Islet precursor cell (in vitro differentiated cells): ENCODE measurements at places on chromosomes 3 and 15.
A peak's percentile ranks its signal among the peaks of the same experiment; 100 is the strongest.

DNA sequence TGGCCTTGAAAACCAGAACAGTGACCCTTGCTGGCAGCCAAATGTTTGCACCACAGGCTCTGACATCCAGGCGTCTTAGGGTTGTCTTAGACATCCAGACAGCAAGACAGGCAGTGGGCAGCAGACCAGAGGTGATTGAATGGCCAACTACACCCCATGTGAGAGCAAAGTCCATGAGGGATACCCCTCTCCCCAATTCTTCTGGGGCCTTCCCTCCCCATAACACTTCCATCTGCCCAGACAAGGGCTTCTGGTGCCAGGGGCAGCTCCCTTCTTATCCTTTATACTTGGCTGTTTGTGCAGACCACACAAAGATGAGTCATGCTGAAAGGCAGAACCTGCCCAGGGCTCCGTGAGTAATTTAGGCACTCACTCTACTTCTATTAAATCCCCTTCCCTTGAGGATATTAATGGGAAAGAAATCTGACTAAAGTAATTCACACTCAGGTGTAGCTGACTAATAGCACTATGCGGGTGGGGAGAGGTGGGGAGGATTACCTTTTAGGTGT is 257.9 kb downstream of the UACA start:
- DNase-seq: peak; percentile 90

DNA sequence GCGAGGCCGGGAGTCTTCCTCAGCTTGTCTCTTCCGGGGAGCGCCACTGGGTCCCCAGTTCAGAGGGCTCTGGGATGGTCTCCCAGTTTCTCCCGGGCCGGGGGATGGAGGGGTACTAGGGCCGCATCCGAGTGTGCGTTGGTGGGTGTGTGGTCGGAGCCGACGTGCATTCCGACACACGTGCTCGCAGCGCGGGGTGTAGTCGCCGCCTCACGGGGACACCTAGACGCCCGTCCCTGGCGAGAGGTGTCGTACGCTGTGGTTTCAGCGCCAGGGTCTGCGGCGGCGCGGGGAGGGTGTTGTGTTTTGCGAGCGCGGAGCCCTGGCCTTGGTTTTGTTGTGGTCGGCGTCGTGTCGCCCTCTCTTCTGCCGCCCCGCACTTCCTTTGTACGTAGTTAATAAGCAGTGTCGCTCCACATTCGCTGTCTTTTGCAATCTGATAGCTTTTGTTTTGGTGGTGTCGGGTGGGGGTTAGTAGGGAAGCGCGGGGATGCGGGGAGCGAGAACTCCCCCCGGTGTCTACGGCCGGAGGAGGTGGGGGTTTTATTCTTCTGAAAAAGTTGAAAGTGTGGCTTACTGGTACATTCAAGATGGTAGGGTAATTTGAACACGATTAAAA is 2.2 kb downstream of the IGF1R start:
- DNase-seq: peak; percentile 69

GRCh38 chr3:197320582-197320981 is 22.2 kb upstream of the DLG1 start:
- no peak for DNase-seq

- no peak for DNase-seq
These were observed 699.5 kb upstream of the NAALADL2 start for GRCh38 chr3:174159604-174160003.

- DNase-seq: no peak
These were observed 492.9 kb downstream of the GBE1 start for GRCh38 chr3:81268526-81268925.

DNA sequence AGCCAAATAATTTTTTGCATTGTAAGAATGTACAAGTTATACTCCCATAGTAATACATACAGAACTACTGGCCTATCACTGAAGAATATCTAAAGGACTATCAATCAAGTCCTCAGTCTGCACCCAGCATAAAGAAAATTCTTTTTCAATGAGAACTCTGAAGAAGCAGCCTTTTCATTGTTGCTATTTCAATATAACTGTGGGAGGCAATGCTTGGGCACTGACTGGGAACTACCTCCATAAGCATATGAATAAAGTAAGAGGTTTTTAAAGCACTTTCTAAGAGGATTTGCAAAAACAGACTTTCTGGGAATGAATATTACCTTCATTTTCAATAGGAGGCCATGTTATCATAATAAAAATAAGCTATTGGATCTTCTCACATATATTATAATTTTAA is 24.6 kb upstream of the NECTIN3 start:
- no peak for DNase-seq

DNA sequence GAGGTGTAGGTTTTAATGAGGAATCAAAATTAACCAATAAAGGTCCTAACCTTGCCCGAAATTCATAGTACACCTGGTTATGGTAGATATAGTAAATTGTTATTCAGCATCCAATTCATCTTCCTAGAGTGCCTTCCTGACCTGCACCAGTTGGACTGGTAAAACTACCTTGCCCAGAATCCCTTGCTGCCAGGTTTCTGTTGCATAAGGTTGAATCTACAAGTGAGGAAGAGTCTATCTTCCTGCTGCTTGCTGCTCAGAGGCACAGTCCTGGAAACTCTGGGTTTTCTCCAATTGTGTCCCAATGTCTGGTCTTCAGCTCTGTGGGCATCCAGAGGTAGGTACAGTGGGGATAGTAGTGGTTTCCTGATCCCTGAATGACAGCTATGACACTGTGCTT is 17.3 kb downstream of the CCDC54 start:
- DNase-seq: peak; percentile 60

DNA sequence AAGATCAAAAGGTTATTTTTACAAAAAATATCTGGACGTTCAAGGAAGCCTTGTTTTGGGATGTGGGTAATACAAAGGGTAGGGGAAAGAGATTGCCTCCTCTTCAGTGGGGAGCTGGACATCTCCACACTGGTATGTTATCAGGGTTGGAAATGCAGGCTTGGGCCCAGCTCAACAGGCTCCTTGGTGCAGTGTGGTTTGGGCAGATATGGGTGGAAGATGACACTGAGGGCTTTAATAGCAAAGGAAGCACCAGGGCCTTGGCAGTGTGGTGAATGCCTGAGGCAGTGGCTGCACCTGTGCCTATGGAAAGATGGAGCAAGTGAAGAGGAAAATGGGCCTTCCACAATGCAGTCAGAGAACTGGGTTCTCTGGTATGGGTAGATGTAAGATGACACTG is 11.2 kb upstream of the MED12L start:
- no peak for DNase-seq

DNA sequence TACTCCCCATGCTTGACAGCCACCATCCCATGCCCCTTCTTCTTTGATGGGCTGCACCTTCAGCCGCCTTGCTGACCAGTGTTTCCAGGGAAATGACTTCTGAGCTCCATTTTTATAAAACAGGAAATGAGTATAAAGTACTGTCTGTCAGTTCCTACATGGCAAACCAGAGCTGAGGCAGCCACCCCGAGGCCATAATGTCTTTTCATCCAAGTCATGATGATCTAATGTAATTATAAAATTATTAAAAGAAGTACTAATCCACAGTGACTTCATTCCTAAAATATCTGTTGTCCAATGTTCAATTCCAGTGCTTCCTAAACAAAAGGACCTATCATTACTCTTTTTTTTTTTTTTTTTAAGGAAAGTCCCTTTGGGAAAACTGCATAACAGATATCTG is 75.2 kb upstream of the HERC1 start:
- DNase-seq: no peak

DNA sequence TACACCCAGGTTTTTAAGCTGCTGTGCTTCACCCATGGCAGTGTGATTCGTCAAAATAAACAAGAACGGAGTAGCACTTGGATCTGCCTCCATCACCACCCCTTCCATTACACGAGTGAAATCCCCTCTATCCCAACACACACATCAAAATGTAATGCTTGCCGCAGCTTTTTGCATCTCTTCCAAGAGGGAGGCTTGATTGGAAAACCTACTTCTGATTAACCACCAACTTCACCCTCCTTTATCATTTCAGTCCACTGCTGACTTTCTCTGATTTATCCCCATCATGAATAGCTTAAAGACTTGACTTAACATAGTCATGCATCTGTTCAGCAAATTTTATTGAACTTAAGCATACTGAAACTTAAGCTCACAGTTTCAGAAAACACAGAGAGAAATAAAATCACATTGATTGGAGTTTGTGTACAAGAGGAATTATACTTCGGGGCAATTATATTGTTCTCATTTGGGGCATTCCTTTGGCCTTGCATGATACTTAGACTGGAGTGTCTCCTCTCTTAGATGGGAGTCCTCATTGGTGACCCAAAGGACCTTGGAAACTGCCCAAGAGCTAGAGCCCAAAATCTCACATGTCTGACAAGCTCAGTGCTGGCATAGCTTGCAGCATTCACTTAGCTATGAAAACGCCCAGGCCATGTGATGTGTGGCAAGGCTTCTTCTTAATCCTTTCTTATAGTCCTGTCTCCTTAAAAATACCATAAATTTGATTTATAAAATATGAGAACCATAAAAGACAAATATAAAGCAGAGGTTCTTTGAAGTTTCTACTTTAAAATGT is 124.3 kb upstream of the UMPS start:
- no peak for DNase-seq

DNA sequence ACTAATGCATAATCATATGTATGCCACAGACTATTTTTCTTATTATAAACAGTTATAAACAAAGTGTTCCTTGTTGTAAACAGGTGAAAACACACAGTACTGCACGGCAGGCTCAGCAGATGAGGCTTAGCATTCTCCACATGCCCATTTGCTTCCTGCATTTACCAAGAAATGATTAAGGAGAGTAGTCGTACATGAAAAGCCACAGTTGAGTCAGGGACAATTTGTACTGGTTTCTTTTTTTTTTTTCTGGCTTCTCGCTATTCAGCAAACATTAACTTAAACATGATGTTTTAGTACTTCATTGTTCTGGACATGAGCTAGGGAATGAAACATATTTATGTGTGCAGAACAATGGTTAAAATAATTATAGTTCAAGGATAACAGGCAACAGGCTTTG is 63.4 kb downstream of the GHSR start:
- DNase-seq: no peak

GRCh38 chr15:33955945-33956344 is 12.4 kb upstream of the CHRM5 start:
- no peak for DNase-seq

DNA sequence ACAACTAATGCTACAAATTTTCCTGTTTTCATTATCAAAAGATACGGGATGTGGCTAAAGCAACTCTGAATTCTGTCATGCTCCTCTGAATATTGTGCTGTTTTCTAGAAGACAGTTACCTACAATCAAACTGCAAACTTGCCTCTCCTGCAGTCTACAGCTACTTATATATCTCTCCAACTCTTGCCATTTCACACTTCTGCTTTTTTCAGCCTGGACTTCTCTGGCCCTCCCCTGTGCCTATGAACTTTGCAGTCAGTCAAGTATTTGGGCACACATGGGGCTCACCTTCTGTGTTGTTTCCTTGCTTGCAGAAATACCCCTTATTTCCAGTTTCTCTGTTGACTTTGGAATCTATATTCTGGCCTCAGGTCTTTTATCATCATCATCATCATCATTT is 575.6 kb downstream of the GRM7 start:
- no peak for DNase-seq

DNA sequence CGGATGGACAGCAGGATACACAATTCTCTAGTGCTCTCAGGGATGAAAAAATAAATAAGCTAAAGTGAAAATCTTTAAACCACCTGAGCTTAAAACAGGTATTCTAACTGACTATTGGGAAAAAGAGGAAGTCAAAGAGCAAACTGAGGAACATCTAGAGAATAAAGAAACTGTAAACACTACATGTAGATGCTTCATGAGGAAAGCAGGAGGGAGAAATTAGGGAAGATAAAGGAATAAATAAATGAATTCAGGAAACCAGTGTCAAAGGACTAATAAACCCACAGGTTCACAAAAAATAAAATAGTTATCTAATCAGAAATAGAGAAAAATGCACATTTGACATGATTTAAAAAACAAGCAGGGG is 525 bp upstream of the MCCC1 start:
- no peak for DNase-seq

DNA sequence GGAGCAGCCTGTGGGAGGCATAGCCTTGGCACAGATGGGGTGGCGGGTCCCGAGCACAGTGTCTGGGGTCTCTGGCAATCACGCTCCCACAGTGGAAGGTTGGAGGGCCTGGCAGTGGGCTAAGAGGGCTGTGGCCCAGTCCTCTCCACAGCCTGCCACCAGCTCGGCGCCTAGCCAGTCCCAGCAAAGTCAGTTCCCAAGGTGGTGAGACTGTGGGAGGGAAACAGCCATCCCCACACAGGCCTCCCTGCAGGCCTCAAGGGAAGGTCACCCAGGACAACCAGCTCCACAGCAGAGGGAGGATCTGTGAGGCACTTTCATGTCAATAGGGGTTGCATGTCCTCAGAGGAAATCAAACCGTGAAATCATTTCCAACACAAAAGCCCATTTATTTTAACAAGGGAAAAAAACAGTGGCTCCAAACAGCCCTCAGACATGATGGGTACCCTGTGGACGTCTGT is 27.6 kb upstream of the LIMD1 start:
- DNase-seq: peak; percentile 39

DNA sequence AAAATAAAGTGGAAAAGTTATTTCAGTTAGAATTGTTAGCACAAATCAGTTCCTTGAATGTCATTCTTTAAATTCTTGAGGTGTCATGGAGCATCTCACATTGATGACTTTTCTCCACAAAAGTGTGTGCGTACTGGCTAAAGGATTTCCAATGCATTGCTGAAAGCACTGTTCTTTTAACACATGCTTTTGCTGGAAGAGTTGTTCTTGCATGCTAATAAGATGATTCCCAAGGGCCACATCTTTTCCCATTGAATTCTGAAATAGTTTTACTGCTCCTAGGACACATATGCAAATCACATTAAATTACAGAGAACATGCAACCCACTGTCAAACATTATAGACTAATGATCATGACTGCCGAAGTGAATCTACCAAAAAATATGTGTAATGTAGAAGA is 516.3 kb upstream of the CADM2 start:
- DNase-seq: no peak

DNA sequence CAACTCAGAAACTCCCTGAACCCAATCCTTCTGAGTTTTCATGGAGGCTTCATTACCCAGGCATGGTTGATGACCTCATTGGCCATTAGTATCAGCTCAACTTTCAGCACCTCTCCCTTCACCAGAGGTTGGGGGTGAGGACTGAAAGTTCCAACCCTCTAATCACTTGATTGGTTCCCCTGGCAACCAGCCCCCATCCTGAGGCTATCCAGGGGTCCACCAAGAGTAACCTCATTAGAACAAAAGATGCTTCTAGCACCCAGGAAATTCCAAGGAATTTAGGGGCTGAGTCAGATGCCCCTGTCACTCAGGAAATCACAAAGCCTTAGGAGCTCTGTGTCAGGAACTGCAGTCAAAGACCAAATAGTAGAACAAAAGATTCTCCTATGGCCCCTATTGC is 43.8 kb downstream of the ADAMTSL3 start:
- DNase-seq: no peak

DNA sequence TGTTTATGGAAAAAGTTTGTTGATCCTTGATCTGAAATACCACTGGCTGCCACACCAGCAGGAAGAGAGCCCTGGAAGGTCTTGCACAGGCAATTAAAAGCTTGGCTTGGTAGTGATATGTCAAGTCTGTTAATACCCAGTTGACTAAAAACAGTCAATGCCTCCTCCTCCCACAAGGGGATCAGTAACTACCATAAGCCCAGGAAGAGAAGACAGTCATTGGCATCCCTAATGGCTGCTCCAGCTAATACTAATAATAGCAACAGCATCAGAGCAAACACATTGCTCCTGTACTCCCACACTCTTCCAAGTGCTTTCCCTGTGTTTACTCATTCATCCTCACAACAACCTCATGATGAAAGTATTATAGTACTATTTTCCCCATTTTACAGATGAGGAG is 528.6 kb downstream of the TAFA4 start:
- DNase-seq: no peak
